ENCODE measurements at places on chromosomes 7 and 10. TPM values are rescaled to one million over a fixed set of nuclear protein-coding genes. Genes with fewer than 3 reads are reported as not detected.

DNA sequence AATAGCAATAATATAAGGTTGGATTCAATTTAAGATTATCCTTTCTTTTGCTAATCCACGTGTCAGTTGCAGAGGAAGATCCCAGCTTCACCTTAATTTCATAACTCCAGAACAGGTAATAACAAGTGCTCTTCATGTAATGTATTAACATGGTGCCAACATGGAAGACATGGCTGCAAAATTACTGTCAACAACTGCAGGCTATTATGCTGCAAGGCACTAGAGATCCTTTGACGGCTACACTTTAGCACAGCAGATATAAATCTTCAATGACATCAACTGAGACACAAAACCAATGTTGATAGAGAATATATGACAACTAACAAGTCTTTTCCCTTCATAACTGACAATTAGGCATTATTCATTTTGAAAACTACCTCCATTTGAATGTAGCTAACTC, 96.1 kb downstream of the RNF133 start:
- no peak overlapping the region for H3K27ac ChIP-seq
- H3K27me3 ChIP-seq: no peaks in the 10 kb centered on the region
- no peaks in the 10 kb centered on the region for H3K36me3 ChIP-seq
- H3K4me1 ChIP-seq: no peaks in the 10 kb centered on the region
- no peak overlapping the region for H3K4me3 ChIP-seq

Gene ACHE
- total RNA-seq: 0.09 TPM

DNA sequence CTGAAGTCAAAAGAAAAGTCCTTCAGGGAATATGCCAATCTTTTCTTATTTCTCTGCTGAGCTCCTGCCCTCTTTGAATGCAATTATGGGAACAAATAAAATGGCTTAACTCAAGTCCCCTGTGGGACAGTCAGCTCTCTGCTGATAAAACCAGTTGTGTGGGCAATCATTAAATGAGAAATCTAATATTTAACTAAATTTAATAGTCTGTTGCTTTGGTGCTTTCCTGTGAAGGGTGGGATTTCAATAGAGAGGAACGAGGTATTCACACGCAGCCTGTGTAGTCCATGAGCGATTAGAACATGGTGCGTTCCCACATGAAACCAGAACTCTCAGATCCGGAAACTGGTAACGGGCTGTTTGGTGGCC, 138.4 kb downstream of the PAXIP1 start:
- no peaks in the 10 kb centered on the region for H3K36me3 ChIP-seq
- no peak overlapping the region for H3K4me3 ChIP-seq
- H3K4me1 ChIP-seq: no peaks in the 10 kb centered on the region
- no peak for DNase-seq
- no peak overlapping the region for H3K27ac ChIP-seq

Gene STAMBPL1
- 36.6 TPM for total RNA-seq

Measured in activated CD4-positive, alpha-beta T cell treated with anti-CD3 and anti-CD28 coated beads for 36 hours (primary cell).